Left ventricle myocardium inferior (tissue), 1 donor: ENCODE measurements at places on chromosomes 16 and 17. TPM values are rescaled to one million over a fixed set of nuclear protein-coding genes. Genes with fewer than 3 reads are reported as not detected.

The KRT32 gene
- 0.22 TPM for total RNA-seq

The CSH1 gene
- total RNA-seq = not detected

The CD300E gene
- 0.30 TPM for total RNA-seq

The PYDC1 gene
- total RNA-seq = not detected

The GDPD1 gene
- 2.9 TPM for total RNA-seq

The PIPOX gene
- 0.60 TPM for total RNA-seq

The SHISA6 gene
- 0.66 TPM for total RNA-seq

The CSH2 gene
- not detected for total RNA-seq

The KRT12 gene
- not detected for total RNA-seq

The ACACA gene
- 16.2 TPM for total RNA-seq

The ORC6 gene
- 1.4 TPM for total RNA-seq

The HEATR3 gene
- total RNA-seq = 9.0 TPM

The DCTPP1 gene
- 31.9 TPM for total RNA-seq

The TRIM16 gene
- total RNA-seq = 30.4 TPM

The HSD17B2 gene
- not detected for total RNA-seq

The SSTR5 gene
- total RNA-seq = 22.6 TPM

The CMTM4 gene
- 11.3 TPM for total RNA-seq

The ITGAD gene
- total RNA-seq = not detected

The PYCARD gene
- total RNA-seq = 5.3 TPM

The ABCC11 gene
- 0.05 TPM for total RNA-seq

The ZSCAN10 gene
- not detected for total RNA-seq

The NLGN2 gene
- 9.3 TPM for total RNA-seq

The APOBR gene
- total RNA-seq = 0.38 TPM

The NECAB2 gene
- 0.69 TPM for total RNA-seq

The CACNA1H gene
- total RNA-seq = 2.5 TPM

The TP53TG3B gene
- not detected for total RNA-seq

The ZNF423 gene
- 8.6 TPM for total RNA-seq

The HP gene
- 1.6 TPM for total RNA-seq

The HS3ST6 gene
- not detected for total RNA-seq

The RHBDF1 gene
- total RNA-seq = 24.4 TPM

The HOXB3 gene
- total RNA-seq = 0.91 TPM
